ENCODE measurements at places on chromosomes 7 and 10.

- DNase-seq = no peak
Observed at GRCh38 chr10:61452655-61453641, at the start of gene TMEM26. TSS of gene TMEM26 (minus strand) at chr10:61453381. CDS start at chr10:61453081, 300 bp downstream.

DNA sequence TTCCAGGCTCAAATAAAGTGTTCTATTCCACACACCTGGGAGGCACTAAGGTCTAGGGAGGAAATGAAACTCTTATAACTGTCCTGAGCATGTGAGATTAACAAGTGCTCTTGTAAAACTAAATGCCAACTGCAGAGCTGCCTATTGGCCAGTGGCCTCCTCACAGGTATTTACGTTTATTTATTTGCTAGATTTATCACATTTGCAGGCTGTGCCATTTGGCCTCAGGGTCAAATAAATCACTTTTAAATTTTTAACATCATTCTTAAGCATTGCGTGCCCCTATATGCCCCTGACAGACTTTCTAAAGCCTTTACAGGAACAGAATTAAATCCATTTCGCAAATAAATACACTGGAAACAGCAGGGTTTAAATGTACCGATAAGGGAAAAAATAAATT, 381.8 kb upstream of the NFE2L3 start:
- no peak for DNase-seq

- no peak for DNase-seq
Observed at GRCh38 chr7:154953006-154953684, 49.8 kb downstream of the PAXIP1 start.

DNA sequence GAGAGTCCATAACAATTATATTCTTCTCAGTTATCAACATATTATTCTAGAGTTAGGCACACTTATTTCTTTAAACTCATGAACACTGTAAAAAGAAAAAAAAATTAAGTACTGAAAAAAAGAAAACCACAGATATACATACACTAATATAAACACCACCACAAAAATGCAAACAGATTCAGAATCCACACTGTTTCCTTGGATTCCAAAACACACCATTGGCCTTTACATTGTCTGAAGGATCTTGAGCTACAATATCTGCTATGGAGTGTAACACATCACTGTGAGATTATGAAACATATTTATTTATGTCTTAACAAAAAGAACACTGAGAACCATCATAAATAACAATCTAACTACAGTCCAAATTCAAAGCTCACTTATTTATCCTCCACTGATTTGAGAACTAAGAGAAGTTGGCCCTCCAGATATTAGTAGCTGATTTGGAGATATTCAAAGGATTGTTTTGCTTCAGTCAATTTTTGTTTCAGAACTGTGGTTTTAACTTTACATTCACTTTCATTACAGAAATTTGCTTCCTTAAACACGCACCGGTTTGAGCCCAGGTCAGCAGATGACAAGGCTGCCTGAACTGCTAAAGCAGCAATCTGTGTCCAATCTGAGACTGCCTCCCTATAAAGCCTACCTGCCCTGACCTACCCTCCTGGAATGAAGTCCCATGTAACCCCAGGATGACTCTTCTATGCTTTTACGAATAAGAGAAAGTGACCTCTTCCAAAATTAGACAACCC, 47.0 kb upstream of the CDK1 start:
- DNase-seq = no peak

GRCh38 chr10:23344241-23344841, at the start of gene C10orf67:
TSS of gene C10orf67 (minus strand) at chr10:23344797. CDS start at chr10:23344774, 23 bp downstream.
- no peak for DNase-seq

GRCh38 chr7:158815083-158815799, 14.1 kb downstream of the ESYT2 start:
- DNase-seq = peak; percentile 43

DNA sequence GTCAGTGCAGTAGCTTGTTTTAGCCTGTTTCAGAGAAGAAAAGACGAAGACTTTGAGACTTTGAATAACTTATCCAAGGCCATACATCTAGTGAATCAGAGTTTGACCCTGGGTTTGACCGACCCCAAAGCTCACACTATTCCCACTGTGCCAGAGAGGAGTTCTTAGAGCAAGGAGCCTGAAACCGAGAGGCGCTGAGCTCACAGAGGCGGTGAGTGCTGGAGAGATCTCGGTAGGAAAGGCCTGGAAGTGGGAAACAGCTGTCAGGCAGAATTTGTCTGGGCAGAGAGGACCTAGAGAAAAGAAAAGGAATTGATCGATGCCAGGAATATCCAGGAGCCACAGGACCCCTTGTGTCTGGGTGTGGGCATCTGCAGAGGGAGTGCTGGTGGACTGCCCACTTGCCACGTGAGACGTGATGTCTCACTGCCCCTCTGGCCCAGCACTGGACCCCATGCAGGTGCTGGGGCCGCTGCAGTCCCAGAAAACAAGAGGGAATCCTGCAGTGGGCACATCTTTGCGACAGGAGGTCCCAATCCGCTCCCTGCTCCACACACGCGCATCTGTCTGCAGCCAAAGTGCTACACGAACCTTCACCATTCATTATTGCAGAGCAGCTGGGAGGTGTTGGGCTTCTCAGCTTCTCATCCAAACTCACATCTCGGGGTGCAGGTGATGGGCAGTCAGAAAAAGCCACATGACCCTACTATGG, 6.2 kb downstream of the CALML3 start:
- DNase-seq = no peak

DNA sequence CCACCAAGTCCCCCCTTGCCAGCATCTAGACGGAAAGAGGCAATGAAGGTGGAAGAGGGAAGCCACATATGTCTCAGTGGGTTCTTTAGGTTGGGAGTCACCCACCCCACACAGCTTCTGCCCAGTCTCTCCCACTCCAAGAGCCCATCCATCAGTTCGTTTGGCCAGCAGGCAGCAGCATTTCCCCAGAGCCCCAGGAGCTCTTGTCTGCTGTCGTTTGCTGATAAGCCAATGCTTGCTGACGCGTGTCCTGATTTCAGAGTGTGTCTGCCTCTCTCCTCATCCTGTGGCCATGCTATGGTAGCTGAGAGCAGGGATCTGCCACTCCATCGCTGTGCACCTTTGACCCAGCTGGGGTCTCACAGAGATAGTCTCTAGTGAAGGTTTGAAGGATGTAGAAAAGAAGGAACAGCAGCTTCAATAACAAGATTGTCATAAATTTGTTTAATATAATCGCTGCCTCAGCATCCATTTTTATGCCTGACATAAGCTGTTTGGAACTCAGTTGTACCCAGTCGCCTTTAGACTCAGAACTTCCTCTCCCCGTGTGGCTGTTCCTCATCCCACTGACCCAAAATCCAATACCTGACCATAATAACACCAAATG, 39.4 kb upstream of the GDF10 start:
- DNase-seq = no peak

DNA sequence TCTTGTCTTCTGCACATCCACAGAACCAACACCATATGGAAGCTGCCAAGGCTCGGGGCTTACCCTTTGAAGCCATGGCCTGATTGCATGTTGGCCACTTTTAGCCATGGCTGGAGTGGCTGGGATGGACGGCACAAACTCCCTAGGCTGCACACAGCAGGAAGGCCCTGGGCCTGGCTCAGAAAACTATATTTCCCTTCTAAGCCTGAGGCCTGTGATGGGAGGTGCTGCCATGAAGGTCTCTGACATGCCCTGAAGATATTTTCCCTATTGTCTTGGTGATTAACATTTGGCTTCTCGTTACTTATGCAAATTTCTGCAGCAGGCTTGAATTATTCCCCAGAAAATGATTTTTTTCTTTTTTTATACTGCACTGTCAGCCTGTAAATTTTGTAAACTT, 387.0 kb upstream of the KCND2 start:
- no peak for DNase-seq

GRCh38 chr10:50988792-50989191, 85.5 kb upstream of the PRKG1 start:
- DNase-seq = no peak

DNA sequence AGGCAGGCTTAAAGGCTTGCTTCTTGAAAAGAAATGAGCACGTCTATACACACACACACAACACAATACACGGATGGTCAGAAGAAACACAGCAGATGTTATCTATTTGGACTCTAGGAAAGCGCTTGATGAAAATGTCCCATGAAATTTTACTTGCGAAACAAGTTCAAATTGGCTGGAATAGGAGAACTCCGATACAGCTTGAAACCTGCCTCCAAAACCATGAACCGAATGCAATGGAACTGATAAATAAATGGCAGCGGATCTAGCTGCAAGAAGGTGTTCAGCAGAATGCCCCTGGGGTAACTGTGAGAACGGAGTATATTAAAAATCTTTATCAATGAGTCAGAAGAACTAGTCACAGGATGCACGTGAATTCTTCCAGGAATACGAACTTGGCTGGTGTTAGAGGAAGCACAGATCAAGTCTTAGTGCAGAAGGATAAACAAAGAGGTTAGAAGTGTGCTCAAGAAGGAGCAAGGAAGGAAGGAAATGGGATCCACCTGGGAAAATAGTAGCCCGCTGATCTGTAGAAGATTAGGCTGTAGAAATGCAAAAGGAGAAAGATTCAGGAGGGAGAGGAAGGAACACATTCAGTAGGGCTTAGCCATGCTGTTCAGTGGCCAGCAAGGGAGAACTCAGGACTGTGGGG, 142.0 kb upstream of the PRKCQ start:
- DNase-seq = no peak

- no peak for DNase-seq
Observed at GRCh38 chr10:21527598-21528235, 2.2 kb upstream of the SKIDA1 start.

- no peak for DNase-seq
Observed at GRCh38 chr10:78247266-78247665, 213.6 kb downstream of the RPS24 start.

DNA sequence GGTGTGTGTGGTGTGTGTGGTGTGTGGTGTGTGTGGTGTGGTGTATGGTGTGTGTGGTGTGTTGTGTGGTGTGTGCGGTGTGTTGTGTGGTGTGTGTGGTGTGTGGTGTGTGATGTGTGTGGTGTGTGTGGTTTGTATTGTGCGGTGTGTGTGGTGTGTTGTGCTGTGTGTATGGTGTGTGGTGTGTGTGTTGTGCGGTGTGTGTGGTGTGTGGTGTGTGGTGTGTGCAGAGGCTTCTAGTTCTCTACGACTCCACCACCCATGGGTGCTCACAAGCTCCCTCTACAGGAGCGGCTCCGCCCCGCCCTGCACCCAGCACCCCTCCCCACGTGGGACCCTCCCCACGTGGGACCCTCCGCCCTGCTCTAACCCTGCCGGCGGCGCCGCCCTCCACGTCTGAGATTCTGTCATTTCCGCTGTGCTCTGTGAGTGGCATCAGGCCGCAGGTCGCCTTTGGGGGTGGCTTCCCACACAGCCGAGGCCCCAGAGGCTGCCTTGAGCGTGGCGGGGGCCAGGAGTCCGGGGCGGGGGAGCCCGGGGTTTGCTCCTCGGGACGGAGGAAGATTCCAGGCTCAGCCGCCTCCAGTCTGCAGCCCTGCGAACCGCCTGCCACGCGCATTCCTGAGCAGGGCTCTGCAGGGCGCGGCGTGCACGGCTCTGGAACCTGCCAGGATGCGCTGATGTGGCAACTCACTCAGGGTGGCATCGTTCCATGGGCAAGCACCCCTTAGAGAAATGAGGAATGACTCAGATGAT, 37.0 kb upstream of the DNAJB6 start:
- no peak for DNase-seq

GRCh38 chr10:97781618-97782331, 10.0 kb upstream of the SFRP5 start:
- no peak for DNase-seq

DNA sequence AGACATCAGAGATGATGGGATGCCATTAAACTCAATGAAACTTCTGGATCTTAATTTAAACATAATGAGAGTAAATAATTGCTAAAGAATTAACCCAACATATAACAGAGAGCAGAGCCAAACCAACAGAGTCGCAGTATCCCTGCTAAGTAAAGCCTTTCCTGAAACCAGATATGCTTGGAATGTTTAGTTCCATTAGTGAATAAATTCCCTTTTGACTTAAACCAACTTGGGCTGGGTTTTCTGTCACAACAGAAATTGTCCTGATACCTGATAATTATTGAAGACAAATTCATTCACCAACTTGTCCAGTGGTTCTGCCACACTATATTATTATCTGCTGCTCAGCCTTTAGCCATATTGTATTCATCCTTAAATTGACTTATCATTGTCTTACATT, 286.7 kb downstream of the FZD1 start:
- no peak for DNase-seq

GRCh38 chr7:131047651-131048304, 279.9 kb upstream of the MKLN1 start:
- DNase-seq = no peak

GRCh38 chr10:10490581-10490980, 527.1 kb upstream of the CELF2 start:
- DNase-seq = no peak

- no peak for DNase-seq
Observed at GRCh38 chr10:17113346-17113745, 16.3 kb downstream of the CUBN start.

- DNase-seq = no peak
Observed at GRCh38 chr10:18214691-18215563, 74.7 kb downstream of the CACNB2 start.

- DNase-seq = no peak
Observed at GRCh38 chr10:24916365-24916764, 36.0 kb downstream of the PRTFDC1 start.

- no peak for DNase-seq
Observed at GRCh38 chr7:156121956-156122355, 309.7 kb upstream of the SHH start.

DNA sequence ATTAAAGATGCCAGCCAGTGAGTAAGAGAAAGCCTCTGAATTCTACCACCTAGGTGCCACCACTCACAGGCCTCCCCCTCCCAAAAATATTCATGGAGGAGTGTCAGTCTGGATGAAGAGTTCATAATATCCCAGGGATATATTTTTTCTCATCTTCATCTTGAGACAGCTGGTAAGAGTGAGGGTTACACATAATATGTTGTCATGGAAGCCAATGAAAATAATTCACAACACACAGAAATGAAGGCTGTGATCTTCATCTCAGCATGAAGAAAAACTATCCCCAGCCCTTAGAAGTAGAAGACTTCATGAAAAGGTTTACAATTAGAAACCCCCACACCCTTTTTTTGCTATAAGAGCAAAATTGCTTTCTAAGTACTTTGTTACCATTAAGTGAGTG, 175.6 kb downstream of the DNAH11 start:
- DNase-seq = no peak

- no peak for DNase-seq
Observed at GRCh38 chr10:777913-778479, 88.5 kb upstream of the DIP2C start.

DNA sequence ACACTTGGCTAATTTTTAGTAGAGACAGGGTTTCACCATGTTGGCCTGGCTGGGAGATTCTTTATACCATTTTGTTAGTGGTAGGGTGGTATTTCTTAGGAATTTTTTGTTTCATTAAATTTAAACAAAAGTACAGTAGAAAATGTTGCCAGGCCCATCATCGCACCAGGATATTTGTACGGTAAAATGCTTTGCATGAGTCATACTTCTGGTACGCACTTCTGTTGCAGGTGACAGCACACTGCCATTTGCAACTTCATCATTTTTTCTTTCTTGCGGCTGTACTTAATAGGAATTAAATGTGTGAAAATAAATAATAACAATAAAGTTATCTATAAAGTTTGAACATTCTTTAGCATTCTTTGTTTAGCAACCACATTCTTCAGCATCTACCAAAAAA, 195.6 kb downstream of the SKAP2 start:
- DNase-seq = no peak

All from NCI-H187 treated with DMSO at 0.1 percent for 48 hours (cell line).